Right renal cortex interstitium (tissue), 3 donors: ENCODE measurements at places on chromosomes 3 and 15. TPM values are rescaled to one million over a fixed set of nuclear protein-coding genes. Genes with fewer than 3 reads are reported as not detected.

Gene SLC22A13
- 2.4 TPM for polyA plus RNA-seq

Gene EOGT
- 12.2 TPM for polyA plus RNA-seq

Gene STAB1
- polyA plus RNA-seq: 30.5 TPM

GRCh38 chr15:57377478-57377847, 1.2 kb downstream of the CGNL1 start:
- no peak for DNase-seq
